Inflammatory macrophage treated with lipopolysaccharide for 1 hour (primary cell): ENCODE measurements at places on chromosomes 16 and 17.

- peak; percentile 84 for DNase-seq
Measured at GRCh38 chr16:10522966-10523365, 57.4 kb downstream of the EMP2 start.

- no peak for DNase-seq
Measured at GRCh38 chr16:70694868-70695218, 9.0 kb upstream of the MTSS2 start.

GRCh38 chr17:77723071-77723908 is 235.2 kb upstream of the TNRC6C start:
- no peak for DNase-seq

DNA sequence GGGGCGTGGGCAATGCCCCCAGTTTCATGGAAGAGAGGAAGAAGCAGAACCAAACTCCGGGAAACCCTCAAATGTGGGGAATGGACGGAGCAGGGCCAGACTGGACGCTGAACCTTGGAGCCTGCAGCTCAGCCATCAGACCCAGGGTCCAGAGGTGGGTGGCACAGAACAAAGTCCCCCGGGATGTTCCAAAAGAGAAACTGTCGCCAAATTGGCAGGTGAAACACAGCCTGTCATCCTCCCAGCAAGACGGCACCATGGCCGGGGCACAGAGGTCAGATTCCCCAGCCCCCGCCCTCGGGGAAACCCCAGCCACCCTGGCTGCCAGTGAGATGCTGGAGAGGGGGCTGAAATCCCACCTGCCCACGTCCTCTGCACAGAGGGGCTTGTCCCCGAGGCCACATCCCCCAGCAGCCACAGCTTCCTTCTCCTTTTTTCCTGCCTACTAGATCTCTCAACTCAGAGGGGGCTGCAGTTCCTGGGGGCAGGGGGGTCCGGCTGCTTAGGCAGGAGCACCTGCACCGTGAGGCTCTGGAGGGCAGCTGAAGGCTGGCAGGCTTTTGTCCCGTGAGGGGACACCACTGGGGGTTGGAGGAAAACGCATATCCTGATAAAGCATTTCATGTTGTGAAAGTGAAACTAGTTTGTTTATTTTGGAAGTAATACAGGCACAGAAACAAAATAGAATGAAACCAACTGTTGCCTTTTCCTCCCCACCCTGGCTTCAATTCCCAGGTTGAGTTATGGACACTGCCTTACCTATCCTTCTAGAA is 1.2 kb upstream of the SECTM1 start:
- peak; percentile 31 for DNase-seq

DNA sequence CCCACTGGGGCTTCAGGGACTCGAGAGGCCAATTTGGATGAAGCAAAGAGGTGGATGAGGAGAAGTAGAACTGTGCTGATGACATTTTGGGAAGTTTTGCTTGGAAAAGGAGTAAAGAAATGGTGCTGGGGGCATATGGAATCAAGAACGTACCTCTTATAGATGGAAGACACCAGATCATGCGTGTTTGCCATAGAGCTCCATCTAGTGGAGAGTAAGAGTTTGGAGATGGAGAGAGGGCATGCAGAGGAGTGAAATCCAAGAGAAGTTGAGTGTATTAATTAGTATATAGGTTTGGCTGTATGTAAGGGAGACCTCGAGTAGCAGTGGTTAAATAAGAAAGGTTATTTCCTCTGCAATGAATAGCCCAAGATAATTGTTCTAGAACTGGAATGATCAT is 56.0 kb downstream of the SHISA6 start:
- no peak for DNase-seq

DNA sequence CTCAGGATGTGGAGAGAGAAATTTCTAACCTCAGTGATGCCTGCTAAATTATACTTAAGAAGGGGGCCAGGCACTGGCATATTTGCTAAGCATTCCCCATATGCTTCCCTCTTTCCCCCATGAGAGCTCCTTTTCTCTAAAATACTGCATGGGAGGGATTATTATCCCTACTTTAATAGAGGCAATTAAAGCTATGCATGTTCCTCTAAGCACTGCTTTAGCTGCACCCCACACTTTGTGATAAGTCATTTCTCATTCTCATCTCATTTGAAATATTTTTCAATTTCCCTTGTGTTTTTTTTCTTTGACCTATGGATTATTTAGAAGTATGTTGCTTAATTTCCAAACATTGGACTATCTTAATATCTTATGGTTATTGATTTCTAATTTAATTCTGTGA is 72.1 kb upstream of the CIBAR2 start:
- DNase-seq: no peak

- no peak for DNase-seq
Measured at GRCh38 chr17:80361495-80362220, 53.3 kb upstream of the ENDOV start.

DNA sequence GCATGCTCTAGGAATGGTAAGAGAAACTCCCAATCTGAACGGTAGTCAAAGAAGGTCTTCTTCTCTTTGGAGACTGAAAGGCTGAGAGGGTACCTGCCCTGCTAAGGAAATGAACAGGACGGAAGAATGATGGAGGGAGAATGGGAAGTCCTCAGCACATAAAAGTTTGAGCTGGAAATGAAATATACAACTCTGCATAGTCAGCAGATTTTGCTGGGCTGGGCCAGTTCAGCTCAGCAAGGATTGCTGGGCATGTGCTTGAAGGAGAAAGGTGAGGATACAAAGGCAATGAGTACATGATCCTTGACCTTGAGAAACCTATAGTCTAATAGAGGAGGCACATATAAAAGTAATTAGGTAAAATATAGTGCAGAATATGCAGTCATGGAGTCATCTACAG is 669.3 kb downstream of the MAF start:
- no peak for DNase-seq

GRCh38 chr16:25027781-25028180 is 12.6 kb upstream of the ARHGAP17 start:
- no peak for DNase-seq
